ENCODE measurements at places on chromosomes 7 and 10.

DNA sequence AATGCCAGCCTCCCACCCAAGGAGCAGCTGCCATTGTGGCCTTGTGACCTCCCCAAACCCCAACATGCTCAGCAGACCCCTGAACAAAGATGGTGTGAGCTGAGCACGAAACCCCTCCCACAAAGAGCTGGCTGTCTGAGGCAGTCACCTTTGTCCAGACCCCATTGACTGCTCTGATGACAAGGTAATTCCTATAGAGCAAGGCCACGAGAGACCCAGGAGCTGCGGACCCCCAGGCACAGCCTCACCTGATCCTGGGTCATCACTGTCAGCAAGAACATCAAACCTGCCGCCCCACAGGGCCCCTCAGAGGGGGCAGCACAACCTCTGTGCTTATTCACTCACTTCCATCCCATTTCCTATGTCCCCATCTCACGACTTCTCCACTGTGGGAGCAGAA, 102.6 kb downstream of the CPXM2 start:
- DNase-seq: no peak

DNA sequence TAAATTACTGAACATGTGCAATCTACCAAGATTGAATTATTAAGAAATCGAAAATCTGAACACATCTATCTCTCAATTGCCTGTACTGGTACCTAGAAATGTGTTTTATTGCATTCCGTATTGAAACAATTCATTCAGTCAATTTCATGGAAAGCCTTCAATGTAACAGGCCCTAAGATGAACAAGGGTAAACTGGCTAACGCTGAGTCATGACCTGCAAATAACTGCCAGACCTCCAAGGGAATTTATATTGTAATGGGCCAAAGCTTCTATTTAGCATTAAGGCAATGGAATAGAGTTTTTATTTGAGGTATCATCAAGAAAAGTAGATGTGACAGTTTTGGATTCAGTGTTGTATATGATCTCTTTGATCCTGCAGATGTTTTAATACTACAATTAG, 49.9 kb upstream of the CD36 start:
- peak; percentile 14 for DNase-seq

- no peak for DNase-seq
Observed at GRCh38 chr10:26448292-26448691, 10.2 kb downstream of the APBB1IP start.

GRCh38 chr10:100014071-100014762, 4.5 kb upstream of the DNMBP start:
- DNase-seq: no peak

DNA sequence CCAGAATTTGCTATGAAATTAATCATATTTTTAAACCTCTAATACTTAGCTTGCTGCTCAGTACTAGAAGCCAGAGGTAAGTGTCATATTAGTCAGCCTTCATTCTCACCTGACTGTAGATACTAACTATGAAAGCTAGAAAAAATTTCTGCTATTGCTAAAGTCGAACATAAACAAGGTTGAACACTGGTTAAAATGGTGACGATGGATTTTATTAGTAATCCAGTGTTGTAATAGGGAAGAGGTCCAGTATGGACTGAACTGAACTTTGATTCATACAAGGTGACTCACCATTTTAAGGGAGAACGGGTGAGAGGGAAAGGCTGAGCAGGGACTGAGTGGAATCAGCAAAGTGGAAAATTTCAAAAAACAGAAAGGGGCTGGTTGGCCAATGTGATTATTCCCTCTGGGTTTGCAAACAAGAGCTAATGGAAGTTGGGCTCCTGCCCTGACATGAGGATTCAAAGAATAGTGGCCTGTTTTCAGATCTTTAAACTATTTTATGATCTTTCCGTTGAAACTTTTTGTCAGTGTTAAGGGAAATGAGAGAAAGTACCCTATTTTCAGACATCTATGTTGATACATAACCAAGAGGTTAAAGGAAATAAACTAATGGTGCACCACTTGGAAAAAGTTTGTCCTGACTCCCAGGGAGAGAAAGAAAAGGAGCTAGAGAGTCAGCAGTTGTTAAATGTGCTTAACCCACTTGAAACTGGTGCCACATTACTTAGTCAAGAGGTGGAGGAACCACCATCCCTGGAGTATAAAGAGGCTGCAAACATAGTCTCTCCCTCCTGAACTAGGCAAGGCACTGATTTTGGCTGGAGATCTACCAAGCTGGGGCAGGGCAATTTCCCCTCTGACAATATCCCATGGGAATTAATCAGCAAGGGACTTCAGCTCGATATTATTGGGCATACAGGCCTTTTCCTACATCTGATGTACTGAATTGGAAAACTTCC, 15.3 kb upstream of the AKR1C1 start:
- DNase-seq: peak; percentile 85

- no peak for DNase-seq
Observed at GRCh38 chr10:34292194-34292565, 522.9 kb downstream of the PARD3 start.

DNA sequence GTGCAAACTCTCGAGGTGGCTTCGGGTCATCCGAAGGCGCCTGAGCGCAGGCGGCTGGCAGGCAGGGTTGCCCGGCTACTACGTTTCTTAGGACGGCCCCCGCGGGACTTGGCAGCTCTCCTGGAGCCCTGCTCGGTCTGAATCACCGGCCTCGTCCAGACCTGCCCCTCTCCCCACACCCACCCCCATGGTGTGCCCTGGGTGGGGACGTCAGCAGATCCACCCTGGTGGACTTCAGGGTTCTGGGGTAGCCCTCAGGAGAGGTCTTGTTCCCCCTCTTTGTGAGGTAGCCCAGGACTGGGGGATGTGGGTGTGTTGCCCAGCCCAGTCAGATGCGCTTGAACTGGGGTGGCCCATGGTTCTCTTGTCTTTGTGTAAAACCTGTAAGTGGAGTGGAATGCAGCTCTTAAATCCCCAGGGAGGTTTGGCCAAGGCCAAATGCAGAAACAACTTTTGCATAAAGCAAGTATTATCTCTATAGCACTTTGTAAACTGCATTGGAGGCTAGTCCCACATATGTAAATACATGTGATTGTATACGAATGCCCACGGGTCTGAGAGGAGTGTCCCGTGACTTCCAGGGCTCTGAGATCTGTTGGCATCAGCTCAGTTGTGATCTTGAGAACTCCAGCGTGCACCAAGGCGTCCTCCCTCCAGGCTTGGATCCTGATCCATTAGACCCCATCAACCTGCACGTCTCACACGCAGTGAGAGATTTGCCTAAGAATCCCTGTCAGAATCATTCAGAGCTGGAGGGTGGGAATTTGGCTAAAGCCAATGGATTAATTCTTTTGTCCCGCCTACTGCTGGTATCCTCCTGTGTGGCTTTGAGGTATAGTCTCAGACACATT, 1.8 kb downstream of the PFKFB3 start:
- DNase-seq: peak; percentile 45

DNA sequence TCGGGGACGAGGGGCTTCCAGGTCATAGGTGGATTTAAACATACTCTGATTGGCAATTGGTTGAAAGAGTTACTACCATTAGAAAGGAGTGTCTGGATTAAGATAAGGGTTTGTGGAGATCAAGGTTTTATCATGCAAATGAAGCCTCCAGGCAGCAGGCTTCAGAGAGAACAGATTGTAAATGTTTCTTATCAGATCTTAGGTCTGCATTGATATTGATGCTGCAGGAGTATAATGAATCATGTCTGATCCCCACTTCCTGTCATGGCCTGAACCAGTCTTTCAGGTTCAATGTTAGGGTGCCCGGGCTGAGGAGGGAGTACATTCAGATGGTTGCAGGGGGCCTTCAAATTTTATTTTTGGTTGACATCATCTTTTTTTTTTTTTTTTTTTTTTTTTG, 51.4 kb downstream of the SH3PXD2A start:
- no peak for DNase-seq

DNA sequence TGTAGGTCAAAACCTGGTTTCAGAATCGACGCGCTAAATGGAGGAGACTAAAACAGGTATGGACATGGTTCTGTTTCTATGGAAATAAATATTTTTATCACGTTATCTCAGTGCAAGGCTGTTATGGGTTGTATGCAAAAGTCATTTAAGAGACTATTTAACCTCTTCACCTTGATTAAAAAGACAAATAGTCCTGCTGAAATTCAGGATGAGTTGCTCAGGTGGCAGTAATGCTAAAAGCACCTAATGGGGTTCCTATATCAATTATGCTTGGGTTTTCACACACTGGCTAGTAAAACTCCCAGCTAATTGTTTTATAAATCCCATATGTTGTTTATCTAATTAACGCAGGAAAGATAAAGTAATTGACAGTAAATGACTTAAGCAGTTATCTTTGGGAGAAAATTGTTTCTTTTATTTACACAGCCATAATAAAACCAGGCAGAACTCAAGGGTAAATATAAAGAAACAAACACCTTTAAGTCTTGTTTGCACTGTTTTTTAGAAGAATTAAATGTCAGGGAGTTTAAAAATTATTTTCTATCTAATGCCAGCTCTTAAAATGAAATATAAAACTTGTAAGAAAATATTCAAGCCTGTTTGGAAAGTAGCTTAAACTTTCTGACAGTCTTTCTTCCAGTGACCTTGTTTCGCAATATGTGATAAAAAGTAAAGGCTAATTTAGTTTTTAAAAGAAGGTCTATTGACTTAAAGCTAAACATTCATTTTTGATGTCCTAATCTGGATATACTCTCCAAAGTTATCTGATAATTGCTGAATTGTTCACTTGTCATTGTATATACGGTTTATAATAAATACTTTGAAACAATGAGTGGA, 3.2 kb downstream of the HHEX start:
- no peak for DNase-seq

DNA sequence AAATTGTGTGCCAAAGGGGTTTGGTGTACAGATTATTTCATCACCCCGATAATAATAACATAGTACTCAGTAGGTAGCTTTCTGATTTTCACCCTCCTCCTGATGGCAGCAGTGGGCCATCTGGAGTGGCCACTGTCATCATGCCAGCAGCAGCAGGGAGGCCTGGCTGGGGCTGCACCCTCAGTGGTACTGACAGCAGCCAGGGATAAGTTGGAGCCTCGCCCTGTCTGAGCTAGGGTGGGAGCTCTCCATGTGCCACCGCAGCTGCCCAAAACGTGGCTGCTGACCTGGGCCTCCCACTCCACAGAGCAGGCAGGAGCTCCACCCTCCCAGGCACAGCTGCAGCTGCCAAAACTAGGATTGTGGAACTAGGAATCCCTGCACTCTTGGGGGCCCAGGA, 700.8 kb upstream of the KCND2 start:
- DNase-seq: peak; percentile 20

DNA sequence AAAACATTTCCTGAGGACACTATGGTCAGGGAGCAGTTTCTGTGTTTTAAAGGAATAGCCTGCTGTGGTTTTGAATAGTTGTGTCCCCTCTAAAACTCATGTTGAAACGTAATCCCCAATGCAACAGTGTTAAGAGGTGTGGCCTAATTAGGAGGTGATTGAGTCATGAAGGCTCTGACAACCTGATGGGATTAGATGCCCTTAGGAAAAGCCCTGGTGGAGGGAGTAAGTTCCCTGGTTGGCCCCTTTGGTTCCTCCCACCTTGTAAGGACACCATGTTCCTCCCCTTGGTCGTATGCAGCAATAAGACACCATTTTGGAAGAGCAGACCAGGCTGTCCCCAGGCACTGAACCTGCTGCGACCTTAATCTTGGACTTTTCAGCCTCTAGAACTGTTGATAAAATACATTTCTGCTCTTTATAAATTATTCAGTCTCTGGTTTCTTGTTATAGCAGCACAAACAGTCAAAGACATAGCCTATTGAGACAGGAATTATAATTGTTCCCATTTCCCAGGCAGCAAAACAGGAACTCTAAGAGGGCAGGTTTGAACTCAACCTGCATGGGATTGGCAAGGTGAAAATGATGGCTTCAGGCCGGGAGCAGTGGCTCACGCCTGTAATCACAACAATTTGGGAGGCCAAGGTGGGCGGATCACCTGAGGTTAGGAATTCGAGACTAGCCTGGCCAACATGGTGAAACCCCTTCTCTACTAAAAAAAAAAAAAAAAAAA, 20.5 kb upstream of the TNS3 start:
- peak; percentile 87 for DNase-seq

GRCh38 chr7:13179011-13179582, 491.7 kb downstream of the ARL4A start:
- no peak for DNase-seq

- no peak for DNase-seq
Observed at GRCh38 chr10:83959328-83959727, 180.0 kb upstream of the GHITM start.

DNA sequence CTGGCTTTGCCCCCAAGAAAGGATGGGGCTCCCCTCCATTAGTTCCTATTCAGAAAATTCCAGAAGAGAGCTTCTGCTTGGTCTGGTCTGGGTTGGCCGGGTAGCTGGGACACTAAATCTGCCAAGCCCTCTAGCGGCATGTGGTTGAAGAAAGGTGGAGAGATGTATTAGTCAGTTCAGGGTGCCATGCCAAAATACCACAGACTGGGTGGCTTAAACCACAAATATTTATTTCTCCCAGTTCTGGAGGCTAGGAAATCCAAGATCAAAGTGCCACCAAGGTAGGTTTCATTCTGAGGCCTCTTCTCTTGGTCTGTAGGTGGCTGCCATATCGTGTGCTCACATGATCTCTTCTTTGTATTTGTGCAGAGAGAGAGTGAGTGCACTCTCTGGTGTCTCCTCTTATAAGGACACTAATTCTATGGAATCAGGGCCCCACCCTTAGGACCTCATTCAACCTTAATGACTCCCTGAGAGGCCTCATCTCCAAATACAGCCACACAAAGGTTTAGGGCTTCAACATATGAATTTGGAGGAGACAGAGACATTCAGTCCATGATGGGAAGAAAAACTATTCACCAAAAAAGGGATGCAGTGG, 38.7 kb upstream of the MTPAP start:
- DNase-seq: peak; percentile 94

- DNase-seq: no peak
Observed at GRCh38 chr7:156475179-156475578, 165.4 kb upstream of the RNF32 start.

- no peak for DNase-seq
Observed at GRCh38 chr7:50661345-50662040, 96.3 kb upstream of the DDC start.

DNA sequence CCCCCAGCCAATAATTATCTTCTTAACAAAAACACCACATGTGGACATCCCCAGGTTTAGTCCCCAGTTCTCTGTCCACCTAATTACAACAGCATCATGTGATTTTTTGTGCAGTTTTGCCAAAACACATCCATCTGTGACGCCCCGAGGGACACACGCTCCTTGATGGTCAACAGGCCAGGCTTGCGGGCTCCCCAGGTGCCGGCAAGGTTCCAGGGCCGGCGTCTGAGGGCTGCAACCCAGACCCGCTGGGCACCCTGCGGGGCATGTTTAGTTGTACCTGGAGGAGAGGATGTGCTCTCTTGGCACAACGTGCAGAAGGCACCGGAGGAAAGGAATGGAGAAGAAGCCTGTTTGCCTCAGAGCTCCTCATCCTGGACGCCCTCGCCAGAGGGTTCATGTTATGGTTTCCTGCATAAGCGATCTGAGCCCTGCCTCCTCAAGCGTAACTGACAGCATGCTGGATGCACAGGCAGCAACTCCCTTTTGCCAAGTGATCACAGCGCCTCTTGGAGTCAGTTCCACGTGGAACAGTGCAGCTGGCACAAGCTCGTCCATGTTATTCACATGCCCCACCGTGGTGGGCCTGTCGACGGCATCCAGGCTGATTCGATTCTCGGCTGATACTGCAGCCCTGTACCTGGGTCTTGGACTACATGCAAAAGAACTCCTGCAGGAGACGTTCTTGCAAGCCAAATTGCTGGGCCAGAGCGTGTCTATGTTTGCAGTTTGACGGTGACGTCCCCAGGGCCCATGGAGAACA, 41.6 kb downstream of the JAKMIP3 start:
- no peak for DNase-seq
